ENCODE measurements at places on chromosomes 6 and 20.

GRCh38 chr6:149140910-149141290 is 176.6 kb upstream of the TAB2 start:
- no peak for DNase-seq

GRCh38 chr20:34875642-34876405 is 588 bp upstream of the ACSS2 start:
- DNase-seq = no peak

- DNase-seq = no peak
Observed at GRCh38 chr6:3900744-3901336, 51.7 kb downstream of the FAM50B start.

DNA sequence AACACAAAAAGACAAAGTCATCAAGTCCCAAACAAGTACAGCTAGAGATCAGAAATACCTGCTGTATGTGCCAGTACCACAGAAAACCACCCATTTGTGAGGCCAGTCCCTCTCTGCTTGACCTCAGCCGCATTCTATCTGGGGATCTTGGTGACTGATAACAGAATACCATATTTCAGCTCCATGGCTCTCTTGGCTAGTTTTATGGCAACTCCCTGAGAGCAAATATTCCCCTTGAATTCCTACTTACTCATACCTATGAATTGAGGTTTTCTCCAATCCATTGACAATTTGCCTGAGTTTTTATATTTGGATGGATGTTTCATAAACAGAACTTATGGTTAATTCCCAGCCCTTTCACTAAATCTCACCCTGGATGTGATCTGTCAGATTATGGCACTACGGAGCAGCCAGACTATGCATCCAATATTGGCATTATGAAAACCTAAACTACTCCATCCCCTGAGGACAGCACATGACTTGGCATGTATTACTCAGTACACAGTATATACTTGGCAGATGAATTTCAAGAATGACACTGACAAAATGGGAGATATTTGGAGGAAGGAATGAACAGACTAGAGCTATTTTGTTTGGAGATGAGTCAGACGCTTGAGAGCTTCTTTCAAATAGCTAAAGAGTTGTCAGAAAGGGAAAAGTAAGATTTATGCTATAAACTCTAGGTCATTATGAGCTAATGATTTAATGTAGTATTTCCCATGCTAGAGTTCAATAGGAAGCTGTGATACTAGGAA is 95.7 kb downstream of the PRDM1 start:
- DNase-seq = no peak

GRCh38 chr20:62805155-62805710 is 598 bp downstream of the OGFR start:
- no peak for DNase-seq

DNA sequence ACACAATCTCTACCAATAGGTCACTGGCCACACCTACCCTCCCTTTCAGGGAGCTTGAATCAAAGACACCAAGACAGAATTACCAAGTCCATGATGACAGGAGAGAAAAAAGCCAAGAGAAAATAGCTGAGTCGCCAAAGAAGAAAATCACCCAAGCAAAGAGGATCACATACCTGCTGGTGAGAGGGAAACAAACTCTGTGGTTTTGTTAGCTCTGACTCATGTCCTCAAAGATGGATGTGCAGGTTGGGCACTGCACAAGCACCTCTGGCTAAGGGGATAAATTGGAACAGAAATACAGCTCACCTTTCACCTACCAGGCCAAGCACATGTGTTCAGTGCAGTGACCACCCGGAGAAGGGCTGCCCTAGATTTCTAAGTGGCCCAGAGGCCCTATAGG is 114.8 kb downstream of the TFAP2A start:
- DNase-seq = no peak

DNA sequence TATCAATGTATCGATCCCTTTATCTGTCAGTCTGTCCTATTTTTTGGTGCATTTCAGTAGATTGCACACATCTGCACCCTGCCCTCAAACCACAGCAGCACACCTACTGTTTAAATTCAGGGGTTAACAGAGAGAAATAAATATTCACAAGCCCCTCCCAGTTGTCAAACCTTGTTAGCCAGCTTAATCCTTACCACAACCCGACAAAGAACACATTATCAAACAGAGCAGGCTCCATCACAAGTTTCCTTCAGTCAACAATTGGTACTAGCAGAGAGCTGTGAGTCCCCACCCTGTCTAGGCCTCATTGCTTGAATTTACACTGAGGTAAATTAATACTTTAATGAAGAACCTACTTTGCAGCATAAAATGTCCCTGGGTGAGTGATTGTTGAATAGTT is 249.8 kb downstream of the FNDC1 start:
- DNase-seq = no peak

DNA sequence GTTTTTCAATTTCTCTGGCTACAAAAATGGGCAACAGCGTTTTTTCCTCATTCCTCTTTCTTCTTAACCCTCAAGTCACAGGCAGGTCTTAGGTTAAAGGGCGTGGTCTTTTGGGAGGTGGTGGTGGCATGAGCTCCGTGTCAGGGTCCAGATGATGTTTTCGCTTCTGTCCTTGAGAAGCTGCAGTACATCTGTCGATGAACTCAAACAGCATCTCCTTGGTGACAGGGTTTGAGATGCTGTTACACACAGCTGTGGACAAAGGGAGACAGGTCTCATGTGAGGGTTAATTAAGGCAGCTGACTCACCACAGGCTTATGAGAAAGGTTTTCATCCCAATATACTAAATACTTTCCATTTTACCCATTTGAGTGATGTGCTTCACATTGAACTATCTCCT is 350.8 kb downstream of the RNGTT start:
- DNase-seq = no peak

DNA sequence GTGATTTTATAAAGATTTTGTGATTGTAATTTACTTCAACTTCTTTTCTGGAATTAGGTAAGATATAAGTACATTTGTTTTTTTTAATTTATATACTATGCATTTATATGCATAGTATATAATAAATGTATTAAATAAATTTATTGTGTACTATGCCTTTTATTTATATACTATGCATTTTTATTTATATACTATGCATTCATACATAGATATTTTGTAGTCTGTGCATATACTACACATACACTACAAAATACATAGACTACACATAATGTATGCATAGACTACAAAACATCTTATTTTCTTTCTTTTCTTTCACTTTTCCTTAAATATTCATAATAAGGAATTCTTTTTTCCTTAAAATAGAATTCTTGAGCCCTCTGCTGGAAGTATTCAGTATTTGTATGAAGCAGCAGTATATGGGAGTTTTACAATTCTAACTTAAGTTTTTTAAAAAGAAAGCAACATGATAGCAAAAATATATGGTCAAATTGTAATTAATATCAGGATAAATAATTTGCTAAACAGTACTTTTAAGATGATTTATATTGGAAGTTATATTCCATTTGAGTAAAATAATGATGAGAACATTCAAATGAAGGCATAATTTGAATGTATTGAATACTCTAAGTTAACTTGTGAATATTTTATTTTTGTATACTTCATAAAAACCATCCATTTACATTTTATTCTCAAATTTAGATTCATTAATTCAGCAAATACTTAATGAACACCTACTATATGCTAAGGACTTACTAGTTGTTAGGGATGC is 129.3 kb downstream of the KLHL32 start:
- DNase-seq = no peak
